ENCODE measurements at places on chromosomes 2 and 18.
A peak's percentile ranks its signal among the peaks of the same experiment; 100 is the strongest.

- H3K4me3 ChIP-seq = no peak overlapping the region
- no peak for DNase-seq
- no peaks in the 10 kb centered on the region for H3K36me3 ChIP-seq
- H3K27ac ChIP-seq = no peak overlapping the region
- no peaks in the 10 kb centered on the region for H3K4me1 ChIP-seq
Observed at GRCh38 chr2:138182250-138182936, 218.1 kb downstream of the HNMT start.

DNA sequence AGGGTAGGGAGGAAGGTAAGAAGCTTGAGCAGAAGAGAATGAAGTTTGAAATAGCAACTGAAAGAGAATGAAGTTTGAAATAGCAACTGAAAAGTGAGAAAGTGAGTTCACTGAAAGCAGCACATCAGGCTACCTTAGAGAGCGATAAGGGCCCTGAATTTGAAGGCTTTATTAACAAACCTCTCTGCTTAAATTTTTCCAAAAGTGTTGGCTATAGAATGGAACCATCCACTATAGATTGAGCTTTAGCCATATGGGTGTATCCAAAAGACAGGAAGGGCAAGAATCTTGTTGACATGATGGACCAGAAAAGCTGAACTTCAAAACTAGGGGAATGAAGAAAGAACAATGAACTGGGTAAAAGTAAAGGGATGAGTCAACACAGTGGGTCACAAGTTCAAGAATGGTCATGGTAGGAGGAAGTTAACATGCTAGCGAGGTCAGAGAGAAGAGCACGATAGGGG is 122.5 kb downstream of the ASXL3 start:
- no peaks in the 10 kb centered on the region for H3K27me3 ChIP-seq
- DNase-seq = no peak
- no peak overlapping the region for H3K4me3 ChIP-seq

- H3K4me1 ChIP-seq = peaks cover 8% of the 10 kb centered on the region
- no peaks in the 10 kb centered on the region for H3K27me3 ChIP-seq
- H3K4me3 ChIP-seq = peak within 1 kb of the TSS; percentile 76
- peaks cover 10% of the 10 kb centered on the region for H3K36me3 ChIP-seq
- DNase-seq = peak; percentile 74
Observed at GRCh38 chr2:70301344-70302194, at the start of gene FAM136A. Gene FAM136A, minus strand, starts transcription at chr2:70302067. Its CDS starts 56 bp downstream, at chr2:70302011.

DNA sequence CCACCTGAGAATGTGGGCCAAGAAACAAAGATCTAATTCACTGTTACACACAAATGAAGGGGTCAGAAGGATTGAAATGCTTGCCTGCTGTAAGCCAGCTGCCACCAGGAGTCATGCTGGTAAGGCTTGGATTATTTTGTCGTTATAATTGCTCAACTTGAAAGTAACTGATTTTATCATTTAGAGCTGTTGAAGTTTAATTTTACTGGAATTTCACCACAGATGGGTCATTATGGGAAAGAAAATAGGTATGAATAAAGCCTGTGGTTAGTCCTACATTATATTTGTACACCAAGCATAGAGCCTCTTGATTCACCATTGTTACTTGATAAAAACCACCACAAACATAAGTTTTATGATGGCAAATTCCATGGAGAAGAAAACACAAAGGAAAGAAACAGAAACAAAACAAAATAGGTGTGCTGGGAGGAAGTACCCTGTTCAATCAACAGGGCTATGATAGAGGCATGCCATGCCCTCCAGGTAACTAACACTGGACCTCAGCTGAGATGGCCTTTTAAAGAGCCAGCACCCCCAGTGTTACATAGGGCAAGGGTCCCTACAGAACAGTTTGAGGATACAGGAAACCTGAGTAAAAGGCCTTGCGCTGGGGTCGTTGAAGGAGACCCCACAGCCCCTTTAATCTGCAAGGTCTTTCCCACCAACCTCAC is 3.0 kb downstream of the CLEC4F start:
- H3K4me1 ChIP-seq = no peaks in the 10 kb centered on the region
- no peak overlapping the region for H3K4me3 ChIP-seq
- no peaks in the 10 kb centered on the region for H3K27me3 ChIP-seq
- no peak for DNase-seq
- H3K36me3 ChIP-seq = no peaks in the 10 kb centered on the region

DNA sequence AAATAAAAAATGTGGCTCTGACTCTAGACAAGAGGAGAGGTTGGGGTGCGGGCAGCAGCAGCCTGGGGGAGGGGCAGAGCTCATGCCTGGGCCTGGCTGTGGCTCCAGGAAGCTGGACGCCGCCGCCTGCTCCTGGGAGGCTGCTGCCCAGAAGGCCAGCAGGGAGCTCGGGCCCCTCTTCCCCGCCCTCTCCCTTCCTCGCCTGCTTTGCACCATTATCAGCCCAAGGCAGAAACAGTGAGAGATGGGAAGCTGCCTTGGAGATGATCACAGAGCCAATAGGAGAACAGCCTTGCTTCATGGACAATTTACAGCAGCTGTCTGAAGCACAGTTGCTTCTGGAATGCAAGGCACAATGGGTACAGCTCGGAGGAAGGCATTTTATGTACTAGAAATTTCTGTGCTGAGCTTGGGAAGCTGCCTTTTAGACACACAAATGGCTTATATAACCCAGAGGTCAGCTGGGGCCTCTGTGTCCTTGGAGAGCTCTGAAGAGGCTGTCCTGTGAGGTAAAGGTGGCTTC is 55.3 kb upstream of the AFF3 start:
- H3K27me3 ChIP-seq = no peaks in the 10 kb centered on the region
- no peaks in the 10 kb centered on the region for H3K36me3 ChIP-seq
- no peak overlapping the region for H3K4me3 ChIP-seq
- DNase-seq = no peak

- no peaks in the 10 kb centered on the region for H3K36me3 ChIP-seq
- H3K27ac ChIP-seq = no peak overlapping the region
- no peaks in the 10 kb centered on the region for H3K4me1 ChIP-seq
- DNase-seq = no peak
- H3K4me3 ChIP-seq = no peak overlapping the region
- H3K27me3 ChIP-seq = peaks cover 2% of the 10 kb centered on the region
Observed at GRCh38 chr2:105478670-105479069, 79.8 kb upstream of the FHL2 start.

DNA sequence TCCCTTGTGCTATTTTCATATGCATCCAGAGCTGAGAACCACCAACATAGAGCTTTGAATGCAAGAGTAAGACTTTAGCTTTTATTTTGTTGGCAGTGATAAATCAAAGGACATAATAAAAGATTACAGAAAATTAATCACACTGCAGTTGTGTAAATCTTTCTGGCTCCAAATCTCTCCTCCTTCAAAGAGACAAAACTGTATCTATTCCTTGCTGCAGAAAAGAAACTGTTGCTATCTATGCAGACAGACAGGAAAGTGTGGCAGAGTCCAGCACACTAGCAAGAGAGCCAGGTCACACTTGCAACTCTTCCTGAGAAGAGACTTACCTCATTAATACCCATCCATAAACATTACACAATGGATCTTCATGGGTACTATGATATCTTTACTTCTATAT is 57.5 kb downstream of the DTNB start:
- no peaks in the 10 kb centered on the region for H3K4me1 ChIP-seq
- H3K4me3 ChIP-seq = no peak overlapping the region

DNA sequence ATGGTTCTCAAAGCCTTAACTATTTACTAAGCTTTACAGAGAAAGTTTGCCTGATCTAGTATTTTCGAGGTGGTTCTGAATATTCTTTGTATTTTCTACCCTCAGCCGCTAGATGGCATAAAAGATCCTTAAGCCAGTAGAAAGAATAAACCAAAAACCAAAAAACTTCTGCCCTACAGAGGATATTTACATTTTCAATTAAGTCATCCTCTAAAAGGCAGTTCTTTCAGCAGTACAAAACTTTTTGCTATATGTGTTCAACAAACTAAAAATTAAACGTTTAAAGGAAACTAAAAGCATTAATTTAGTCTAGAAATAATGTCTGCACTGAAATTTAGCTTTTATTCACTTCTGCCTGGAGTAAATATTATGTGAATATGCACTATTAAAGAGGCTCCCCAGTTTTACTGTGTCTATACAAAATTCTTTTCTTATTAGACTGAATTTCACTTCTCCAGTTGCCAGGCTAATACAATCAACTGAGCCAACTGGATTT is 297.5 kb downstream of the PIEZO2 start:
- H3K36me3 ChIP-seq = no peaks in the 10 kb centered on the region
- H3K4me1 ChIP-seq = no peaks in the 10 kb centered on the region
- DNase-seq = no peak
- no peaks in the 10 kb centered on the region for H3K27me3 ChIP-seq
- no peak overlapping the region for H3K4me3 ChIP-seq
- no peak overlapping the region for H3K27ac ChIP-seq

DNA sequence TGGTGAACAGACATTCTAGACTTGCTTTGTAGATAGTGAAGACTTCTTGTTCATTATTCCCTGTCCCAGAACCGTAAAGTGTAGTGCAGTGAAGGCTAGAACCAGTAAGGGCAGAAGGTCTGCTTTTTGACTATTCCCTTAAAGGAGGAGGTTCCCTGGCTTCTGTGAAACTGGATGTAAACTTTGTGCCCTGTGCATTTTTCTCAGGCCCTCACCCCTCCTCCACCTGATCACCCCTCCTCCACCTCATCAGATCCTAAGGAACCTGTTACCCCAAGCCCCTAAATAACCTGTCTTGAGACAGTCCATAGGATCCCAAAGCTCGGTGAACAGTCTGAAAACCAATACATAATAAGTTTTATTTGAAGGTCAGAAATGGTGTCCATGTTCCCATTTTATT is 33.7 kb downstream of the SFT2D3 start:
- H3K27ac ChIP-seq = no peak overlapping the region
- H3K36me3 ChIP-seq = no peaks in the 10 kb centered on the region
- H3K4me3 ChIP-seq = no peak overlapping the region
- no peaks in the 10 kb centered on the region for H3K27me3 ChIP-seq
- DNase-seq = no peak

- H3K4me3 ChIP-seq = no peak overlapping the region
- DNase-seq = no peak
Observed at GRCh38 chr2:604385-604784, 72.8 kb downstream of the TMEM18 start.

- H3K4me1 ChIP-seq = no peaks in the 10 kb centered on the region
- H3K27me3 ChIP-seq = no peaks in the 10 kb centered on the region
- H3K4me3 ChIP-seq = no peak overlapping the region
Observed at GRCh38 chr2:32482471-32482870, 125.6 kb downstream of the BIRC6 start.

DNA sequence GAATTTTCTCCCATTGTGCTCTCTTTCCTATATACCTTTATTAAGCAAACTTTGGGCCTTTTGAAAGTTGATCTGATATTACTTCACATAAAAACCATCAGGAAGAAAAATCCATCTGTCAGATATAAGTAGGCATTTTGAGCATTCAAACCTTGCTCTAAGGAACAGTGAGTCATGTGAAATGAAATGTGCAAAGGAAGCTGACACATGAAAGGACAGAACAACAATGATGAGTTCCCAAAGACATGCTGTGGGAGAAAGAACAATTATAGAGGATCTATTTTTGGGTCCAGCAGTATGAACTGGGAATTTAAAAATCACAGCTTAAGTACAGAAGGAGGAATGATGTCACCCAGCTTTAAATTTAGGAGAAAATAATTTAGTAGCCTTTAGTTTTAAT is 18.1 kb downstream of the CALCRL start:
- no peak overlapping the region for H3K27ac ChIP-seq
- H3K27me3 ChIP-seq = no peaks in the 10 kb centered on the region
- H3K36me3 ChIP-seq = no peaks in the 10 kb centered on the region
- no peak for DNase-seq
- no peaks in the 10 kb centered on the region for H3K4me1 ChIP-seq
- H3K4me3 ChIP-seq = no peak overlapping the region

DNA sequence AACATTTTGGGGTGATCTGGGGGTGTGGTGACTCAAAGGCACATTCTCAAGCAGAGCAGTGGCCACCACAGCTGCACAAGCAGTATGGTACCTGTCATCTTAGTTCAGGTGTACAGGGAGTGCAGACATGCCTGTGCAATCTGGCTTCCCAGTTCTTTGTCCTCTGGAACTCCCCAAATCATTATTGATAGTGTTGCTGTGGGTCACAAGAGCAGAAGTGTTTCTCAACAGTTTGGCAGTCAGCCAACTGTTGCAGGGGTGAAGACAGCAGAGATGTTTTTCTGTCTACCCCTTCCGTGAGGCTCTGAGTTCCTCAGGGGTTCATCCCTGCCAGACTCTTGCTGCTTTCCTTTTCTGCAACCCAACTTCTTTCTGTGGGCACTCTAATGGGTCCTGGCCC is 206.5 kb upstream of the ZSWIM2 start:
- H3K4me1 ChIP-seq = no peaks in the 10 kb centered on the region
- DNase-seq = no peak
- H3K36me3 ChIP-seq = no peaks in the 10 kb centered on the region

GRCh38 chr2:103176294-103176915 is 414.6 kb downstream of the TMEM182 start:
- no peak for DNase-seq
- no peak overlapping the region for H3K4me3 ChIP-seq
- H3K4me1 ChIP-seq = no peaks in the 10 kb centered on the region
- H3K36me3 ChIP-seq = no peaks in the 10 kb centered on the region

GRCh38 chr2:95287806-95288205 is 9.3 kb upstream of the KCNIP3 start:
- H3K27me3 ChIP-seq = no peaks in the 10 kb centered on the region
- DNase-seq = no peak
- H3K27ac ChIP-seq = no peak overlapping the region

- no peak overlapping the region for H3K27ac ChIP-seq
- H3K4me3 ChIP-seq = no peak overlapping the region
- H3K27me3 ChIP-seq = no peaks in the 10 kb centered on the region
- no peaks in the 10 kb centered on the region for H3K4me1 ChIP-seq
- H3K36me3 ChIP-seq = no peaks in the 10 kb centered on the region
Observed at GRCh38 chr2:99911736-99912135, 230.7 kb downstream of the AFF3 start.

GRCh38 chr2:46779447-46779941 is 136.1 kb downstream of the MCFD2 start:
- H3K4me3 ChIP-seq = no peak overlapping the region
- no peaks in the 10 kb centered on the region for H3K27me3 ChIP-seq
- no peak overlapping the region for H3K27ac ChIP-seq
- H3K4me1 ChIP-seq = no peaks in the 10 kb centered on the region
- DNase-seq = no peak
- H3K36me3 ChIP-seq = no peaks in the 10 kb centered on the region

- no peaks in the 10 kb centered on the region for H3K36me3 ChIP-seq
- H3K27me3 ChIP-seq = no peaks in the 10 kb centered on the region
- H3K4me3 ChIP-seq = no peak overlapping the region
- DNase-seq = no peak
- no peak overlapping the region for H3K27ac ChIP-seq
Observed at GRCh38 chr2:75353131-75353530, 153.8 kb upstream of the TACR1 start.

DNA sequence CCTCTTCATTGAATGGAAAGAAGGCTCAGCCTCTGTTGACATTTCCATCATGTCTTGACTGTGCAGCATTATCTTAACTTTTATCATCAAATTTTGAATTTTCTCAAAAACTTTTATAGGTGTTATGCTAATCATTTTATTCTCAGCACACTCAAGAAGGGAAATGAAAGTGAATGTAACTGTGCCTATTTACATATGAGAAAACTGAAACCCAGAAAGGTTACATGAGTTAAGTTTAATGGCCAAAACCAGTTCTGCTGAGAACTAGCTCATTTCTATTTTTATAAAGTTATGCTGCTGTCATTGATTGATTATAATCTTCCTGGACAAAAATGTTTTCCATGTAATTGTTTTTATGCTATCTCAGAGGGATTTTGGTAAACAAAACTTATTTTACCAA is 618.8 kb upstream of the NRXN1 start:
- no peaks in the 10 kb centered on the region for H3K4me1 ChIP-seq
- no peak for DNase-seq
- no peaks in the 10 kb centered on the region for H3K36me3 ChIP-seq
- H3K27me3 ChIP-seq = no peaks in the 10 kb centered on the region
- H3K4me3 ChIP-seq = no peak overlapping the region
- no peak overlapping the region for H3K27ac ChIP-seq

Measured in effector memory CD4-positive, alpha-beta T cell (primary cell).